ENCODE measurements at places on chromosomes 2 and 18. TPM values are rescaled to one million over a fixed set of nuclear protein-coding genes. Genes with fewer than 3 reads are reported as not detected.

The BOLL gene
- not detected for total RNA-seq

GRCh38 chr2:28590496-28591301 lies 94.8 kb downstream of the PLB1 start:
- DNase-seq = no peak

The ZCCHC2 gene
- total RNA-seq = 16.1 TPM

DNA sequence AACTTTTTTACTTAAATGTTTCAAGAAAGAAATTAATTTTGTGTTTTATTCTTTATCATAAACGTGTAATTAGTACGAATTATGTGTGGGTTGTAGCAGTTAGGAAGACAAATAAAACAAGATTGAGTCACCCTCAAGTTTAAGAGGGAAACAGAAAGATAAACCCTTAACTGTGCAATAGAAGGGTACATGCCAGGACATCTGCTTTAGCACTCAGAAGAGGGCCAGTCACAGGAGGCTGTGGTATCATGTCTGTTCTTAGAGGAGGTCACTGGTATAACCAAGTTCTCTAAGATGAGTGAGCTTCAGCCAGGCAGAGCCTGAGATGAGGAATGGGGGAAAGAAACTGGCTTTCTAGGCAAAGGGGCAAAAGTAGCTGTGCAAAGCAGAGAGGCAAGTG lies 42.4 kb upstream of the GRHL1 start:
- DNase-seq = no peak

The CABYR gene
- not detected for total RNA-seq

DNA sequence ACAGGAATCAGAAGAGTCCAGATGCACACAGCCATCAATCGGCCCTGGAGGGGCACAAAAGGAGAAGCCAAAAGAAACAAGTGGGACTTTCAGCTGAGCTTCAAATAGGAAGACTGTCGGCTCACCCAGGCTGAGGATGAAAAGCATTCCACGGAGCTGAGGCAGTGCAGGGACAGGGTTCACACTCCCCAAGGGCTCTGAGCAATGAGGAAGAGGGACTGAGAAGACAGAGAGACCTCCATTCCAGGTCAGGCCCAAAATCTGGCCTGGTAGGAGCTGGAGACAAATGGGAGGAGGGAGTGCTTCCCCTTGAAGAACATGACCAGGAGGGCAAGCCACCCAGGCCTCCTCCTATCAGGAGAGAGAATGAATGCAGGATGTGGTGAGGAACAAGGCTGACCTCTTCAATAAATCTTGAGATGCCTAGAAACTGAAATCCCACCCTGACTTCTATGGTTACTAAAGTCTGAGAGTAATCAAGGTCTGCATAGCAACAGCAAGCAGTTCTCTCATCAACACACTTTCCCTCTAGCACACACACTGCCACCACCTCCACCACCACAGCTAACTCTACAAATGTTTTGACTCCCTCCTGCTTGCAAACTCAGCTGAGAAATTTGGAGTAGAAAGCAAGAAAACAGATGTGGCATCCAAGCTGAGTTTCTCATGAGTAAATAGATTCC lies 434.4 kb downstream of the TNS1 start:
- DNase-seq = no peak

The ADGRF3 gene
- 0.56 TPM for total RNA-seq

DNA sequence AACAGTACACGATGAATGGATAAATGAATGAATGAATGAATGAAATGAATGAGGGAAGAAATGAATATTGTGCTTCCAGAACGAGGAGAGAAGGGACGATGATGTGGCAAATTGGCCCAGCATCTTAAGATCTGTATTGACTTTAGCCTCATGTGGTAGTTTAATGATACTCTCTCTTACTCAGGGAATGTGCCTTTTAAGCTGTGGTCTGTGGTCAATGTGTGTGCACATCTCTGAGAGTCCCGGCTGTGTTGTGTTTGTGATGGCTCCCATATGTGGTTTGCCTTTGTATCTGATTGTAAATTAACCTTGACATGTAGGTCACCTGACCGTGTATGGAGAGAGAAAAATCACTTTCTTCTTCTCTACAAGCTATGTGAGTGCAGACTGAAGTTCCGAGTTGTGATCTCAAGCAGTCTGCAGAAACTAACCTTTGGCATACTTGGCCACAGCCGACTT lies 91.2 kb downstream of the NEDD4L start:
- DNase-seq = no peak

The HJURP gene
- 0.40 TPM for total RNA-seq

The LCT gene
- not detected for total RNA-seq

DNA sequence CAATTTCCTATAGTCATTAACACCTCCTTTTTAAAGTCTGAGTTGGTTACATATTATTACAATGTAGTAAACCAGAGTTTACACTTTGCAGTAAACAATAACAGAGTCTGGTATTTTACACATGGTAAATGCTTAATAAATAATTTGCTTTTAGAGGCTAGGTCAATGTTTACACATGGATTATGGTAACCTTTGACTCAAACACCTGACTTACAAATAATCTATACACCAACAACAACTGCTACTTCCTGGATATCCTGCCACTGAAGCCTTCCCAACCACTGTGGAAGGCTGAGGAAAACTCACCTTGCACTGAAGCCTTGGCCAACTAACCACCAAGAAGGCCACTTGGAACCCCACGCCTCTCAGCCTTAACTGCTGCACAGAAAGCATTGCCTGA lies 5.4 kb downstream of the ALS2 start:
- no peak for DNase-seq

DNA sequence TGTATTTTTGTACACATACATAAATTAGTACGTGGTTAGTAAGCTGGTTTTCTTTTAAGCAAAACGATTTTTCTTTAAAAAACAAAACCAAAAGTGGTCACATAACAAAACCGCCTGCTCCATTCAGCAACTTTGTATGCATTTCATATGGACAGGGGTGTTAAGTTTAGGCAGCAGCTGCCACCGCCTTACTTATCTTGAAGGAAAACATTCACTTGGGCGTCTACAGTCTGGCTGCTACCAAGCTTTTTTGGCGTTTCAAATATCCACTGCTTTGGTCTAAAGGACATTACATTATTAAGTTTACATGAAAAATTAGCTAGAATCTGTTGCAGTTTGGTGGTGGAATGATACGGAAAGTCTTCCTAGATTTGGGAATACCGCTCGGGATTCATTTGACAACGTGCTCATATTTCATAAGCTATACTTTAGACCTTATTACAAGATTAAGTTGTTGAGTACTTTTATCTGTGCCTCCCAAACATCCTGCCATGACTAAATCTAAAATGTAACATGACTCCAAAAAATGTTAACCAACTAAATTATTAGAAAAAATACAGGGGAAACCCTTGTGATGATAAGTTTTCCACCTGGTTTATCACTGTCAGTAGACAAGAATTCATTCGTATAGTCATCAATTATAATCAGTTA lies 214.8 kb downstream of the NEDD4L start:
- DNase-seq = no peak

- no peak for DNase-seq
Observed at GRCh38 chr2:69979902-69980807, 18.7 kb upstream of the ASPRV1 start.

The GPAT2 gene
- total RNA-seq = 6.4 TPM

GRCh38 chr2:219448099-219448775 lies 13.6 kb downstream of the SPEG start:
- DNase-seq = peak; percentile 22

DNA sequence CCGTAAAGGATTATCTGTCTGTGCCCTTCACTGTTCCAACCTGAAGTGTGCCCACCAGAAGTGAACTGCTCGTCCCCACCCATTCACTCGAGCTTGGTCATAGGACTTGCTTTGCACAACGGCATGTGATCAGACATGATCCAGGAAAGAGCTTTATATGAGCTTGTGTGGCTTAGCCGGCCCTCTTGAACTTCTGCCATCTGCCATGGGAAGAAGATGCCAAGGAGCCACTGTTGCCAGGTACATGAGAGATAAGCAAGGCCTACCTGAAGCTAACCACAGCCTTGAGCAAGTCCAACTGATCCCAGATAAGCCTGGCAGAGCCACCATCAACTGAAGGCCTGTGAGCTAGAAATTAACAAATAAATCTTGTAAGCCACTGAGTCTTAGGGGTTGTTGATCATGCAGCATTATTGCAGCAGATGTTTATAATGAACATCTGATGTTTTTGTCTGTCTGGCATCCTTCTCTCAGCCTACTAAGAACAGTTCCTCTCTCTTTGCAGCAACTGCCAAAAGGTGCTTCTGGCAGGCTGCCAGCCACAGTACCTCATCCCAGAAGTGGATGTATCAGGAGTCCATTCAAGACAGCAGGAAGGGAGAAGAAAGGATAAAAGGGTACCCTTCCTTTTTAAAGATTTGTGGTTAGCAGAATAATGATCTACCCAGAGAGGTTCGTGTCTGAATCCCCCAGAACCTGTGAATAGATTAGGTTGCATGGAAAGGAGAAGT lies 16.8 kb downstream of the DBI start:
- DNase-seq = no peak

The TWIST2 gene
- total RNA-seq = 1.9 TPM

The LRATD1 gene
- 3.0 TPM for total RNA-seq

Data from Right ventricle myocardium superior (tissue), 1 donor.